ENCODE measurements at places on chromosomes 11 and 22.
A peak's percentile ranks its signal among the peaks of the same experiment; 100 is the strongest.

GRCh38 chr11:127126986-127127385, 126.4 kb upstream of the KIRREL3 start:
- DNase-seq, result no peak

- no peak for DNase-seq
These were observed 44.6 kb downstream of the COPB1 start for GRCh38 chr11:14454861-14455632.

GRCh38 chr11:22884217-22884616, 23.9 kb upstream of the CCDC179 start:
- DNase-seq, result no peak

DNA sequence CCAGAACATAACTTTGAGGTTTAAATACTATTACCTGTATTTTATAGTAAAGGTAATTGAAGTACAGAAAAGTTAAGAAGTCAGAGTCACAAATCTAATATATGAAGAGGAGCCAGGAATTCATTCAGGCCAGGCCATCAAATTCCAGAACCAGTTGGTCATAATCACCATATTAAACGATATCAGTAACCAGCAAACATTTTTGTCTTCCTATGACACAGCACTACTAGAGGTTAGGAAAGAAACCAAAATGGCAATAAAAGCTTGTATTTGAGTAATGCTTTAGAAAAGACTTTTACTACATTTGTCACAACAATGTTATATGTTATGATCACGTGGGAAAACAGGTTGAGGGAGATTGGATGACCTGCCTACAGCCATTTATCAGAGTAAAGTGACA, 62.2 kb downstream of the DKK3 start:
- no peak for DNase-seq

- peak; percentile 30 for DNase-seq
These were observed 41.2 kb downstream of the STIM1 start for GRCh38 chr11:3896644-3897043.

Measured in MV-4-11 (cell line).